ENCODE measurements at places on chromosomes 7 and 10.

DNA sequence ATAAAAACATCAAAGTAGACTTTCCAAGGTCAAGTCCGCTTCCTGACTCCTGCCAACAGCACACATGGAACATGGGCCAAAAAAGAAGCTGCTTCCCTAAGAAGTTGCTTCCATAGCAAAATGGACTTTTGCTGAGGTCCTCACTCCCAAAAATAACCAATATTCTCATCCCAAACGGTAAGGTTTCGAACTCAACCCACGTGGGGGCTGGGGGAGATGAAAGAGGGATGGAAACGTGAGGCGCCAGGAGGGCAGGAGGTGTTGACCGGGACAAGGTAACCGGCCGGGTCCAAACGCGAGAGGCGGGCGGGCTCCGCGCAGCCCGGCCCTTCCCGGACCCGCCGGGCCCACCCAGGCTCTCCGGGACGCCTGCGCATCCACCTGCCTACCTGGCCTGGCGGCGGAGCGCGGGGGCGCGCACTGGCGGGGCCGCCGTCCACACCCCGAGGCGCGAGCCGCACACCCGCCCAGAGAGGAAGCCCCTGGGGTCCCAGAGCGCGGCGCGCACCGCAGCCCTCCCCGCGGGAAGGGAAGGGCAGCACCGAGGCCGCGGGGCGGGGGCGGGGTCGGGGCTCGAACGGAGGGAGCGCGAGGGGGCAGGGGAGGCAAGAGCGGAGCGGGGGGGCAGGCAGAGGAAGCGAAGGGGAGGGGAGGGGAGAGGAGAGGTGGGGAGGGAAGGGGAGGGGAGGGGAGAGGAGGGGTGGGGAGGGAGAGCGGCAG, 742 bp downstream of the LMBR1 start:
- peak; percentile 1 for DNase-seq

DNA sequence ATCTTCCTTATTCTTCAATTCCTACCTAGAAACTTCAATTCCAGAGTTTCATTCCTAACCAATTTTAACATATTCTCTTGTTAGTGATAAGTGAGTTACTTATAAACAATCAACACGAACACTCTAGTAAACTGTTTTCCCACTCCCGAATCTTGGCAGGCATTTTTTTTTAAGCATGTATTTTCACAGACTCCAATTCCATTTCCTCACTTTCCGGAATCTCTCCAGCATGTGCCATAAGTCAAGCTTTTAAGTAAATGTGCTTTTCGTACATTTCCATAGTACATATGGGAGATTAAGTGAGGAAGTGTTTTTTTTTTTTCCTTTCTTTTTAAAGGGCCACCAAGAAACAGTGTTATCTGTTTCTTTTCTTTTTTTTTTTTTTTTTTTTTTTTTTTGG, 89.1 kb downstream of the FGFR2 start:
- DNase-seq, result no peak

GRCh38 chr10:71067098-71067740, 145.2 kb upstream of the UNC5B start:
- DNase-seq, result no peak

DNA sequence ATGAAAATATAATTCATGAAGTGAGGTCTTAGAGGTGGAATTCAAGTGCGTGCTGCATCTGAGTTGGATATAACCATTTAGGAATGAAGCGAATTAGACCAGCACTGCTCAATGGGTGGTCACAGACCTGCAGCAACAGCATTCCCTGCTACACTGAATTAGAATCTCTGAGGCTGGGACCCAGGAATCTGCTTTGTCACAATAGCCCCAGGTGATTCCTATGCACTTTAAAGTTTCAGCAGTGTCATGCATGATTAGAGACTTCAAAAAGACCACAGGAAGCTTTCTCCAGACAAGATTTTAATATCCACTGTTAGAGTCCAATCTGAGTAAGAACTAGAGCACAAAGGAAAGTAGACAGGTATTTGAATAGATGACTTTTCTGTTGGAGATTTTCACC, 352.8 kb upstream of the VSTM2A start:
- DNase-seq, result no peak

- DNase-seq, result no peak
Observed at GRCh38 chr7:124042826-124043225, 10.0 kb upstream of the TMEM229A start.

GRCh38 chr10:871951-872403, 59.5 kb downstream of the LARP4B start:
- no peak for DNase-seq

DNA sequence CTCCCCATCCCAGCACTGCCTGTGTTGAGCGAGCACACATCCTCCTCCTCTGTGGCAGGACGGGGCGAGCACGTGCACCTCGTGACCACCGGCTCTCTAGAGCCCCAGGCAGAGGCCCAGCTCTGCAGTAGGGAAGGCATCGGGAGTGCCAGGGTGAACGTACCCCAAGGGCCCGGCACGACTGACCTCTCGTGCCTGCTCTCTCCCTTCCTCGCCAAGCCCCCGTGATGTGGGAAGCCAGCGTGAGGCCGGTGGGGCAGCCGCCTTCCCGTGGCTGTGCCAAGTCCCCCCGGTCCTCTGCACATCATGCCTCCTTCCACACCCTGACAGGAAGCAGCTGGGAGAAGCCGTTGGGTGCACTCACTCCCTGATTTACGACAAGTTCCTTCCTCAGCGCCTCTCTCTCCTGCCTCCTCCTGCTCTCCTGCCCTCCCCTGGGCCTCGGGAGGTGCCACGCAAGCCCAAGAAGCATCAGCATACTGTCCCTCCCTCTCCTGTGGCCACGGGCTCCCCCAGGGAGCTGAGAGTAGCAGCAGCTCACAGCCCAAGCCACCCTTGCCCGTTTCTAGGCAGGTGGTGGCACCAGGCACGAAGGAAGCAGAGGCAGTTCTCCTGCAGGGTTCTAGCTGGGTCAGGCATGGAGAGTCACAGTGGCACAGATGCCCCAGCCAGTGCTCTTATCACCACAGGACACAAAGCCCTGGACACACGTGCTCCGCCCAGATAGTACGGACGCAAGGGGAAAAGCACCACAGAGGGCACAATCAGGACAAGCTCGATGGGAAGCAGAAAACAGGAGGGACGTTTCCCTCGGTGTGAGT, 47.0 kb downstream of the AMZ1 start:
- DNase-seq, result peak; percentile 8

GRCh38 chr7:67764289-67764688, 767.7 kb downstream of the TYW1 start:
- DNase-seq, result no peak

DNA sequence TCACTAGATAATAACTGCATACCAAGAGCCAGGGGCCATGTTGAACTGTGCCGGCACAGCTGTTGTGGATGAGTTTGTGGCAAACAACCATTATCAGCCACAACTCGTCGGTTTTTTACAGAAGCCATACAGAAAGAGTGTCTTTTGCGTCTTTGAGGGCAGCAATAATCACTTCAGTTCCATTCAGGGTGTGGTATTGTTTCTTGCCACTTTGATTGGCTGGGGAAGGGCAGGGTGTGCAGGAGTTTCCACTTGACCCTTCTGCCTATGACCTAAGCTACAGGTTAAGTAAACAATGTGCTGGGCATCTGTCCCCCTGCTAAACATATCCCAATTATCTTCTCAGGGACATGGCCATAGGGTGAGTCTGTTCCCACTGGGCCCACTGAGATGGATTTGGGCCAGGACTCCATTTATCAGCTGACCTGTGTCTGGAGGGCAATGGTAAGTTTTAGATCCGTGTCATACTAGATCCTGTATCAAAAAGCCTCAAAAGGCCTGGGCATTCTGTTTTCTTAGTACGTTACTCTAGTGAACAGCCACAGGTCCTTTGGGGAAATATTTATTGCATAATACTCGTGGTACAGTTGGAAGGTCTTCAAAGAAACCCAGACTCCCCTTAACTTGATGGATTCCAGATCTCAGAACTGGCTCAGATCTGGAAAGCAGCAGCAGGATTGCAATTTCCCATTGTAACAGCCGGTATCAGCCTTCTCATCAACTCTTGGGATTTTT, 15.9 kb downstream of the ZNF3 start:
- DNase-seq, result no peak

- DNase-seq, result no peak
Observed at GRCh38 chr10:84354623-84355022, 26.2 kb downstream of the CCSER2 start.

DNA sequence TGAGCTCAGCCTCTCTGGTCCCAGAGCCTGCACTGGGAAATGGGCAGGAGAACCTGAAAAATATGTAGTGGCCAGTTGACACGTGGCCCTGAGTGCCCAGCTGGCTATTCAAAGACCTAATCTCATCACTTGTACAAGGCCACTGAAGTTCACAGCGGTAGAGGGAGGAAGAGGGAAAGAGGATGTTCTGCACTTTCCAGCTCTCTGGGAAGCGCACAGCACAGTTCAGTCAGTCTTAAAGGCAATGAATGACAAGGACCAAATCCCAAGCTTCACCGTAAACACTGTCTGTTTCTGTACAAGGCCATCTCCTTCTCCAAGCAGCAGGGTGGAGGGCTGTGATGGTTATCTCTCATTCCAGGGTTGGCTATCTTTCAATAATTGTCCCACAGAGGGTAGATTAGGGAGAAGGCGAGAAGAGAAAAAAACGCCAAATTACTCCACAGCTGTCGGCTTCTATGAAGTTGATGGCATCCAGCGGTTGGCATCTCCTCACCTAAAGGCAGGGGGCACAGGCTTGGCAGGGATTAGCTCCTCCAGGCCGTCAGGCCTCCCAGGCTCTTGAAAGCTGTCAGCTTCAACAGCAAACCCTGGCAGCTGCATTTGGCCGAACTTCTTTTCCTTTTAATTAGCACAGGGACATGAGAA, 10.6 kb downstream of the SFMBT2 start:
- no peak for DNase-seq

- no peak for DNase-seq
Observed at GRCh38 chr7:149409895-149410294, 51.0 kb downstream of the ZNF777 start.

- DNase-seq, result no peak
Observed at GRCh38 chr10:89668386-89669071, 23.5 kb upstream of the PANK1 start.

- no peak for DNase-seq
Observed at GRCh38 chr10:84428711-84429110, 100.3 kb downstream of the CCSER2 start.

DNA sequence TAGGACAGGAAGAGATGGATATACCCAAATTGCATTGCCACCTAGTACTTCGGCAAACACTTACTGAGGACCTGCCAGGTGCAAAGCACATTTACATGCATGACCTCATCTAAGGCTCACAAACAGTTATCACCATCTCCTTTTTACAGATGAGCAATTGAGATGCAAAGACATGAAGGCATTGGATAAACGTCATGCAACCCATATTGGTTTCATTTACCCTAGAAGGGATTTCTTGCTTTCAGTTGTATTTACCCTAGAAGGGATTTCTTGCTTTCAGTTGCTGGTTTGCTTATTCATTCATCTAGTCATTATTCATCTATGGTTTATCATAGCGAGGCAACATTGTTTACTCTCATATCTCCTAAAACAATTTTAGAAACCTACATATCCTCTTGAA, 52.2 kb downstream of the STEAP1B start:
- no peak for DNase-seq

- DNase-seq, result no peak
Observed at GRCh38 chr7:70040970-70041766, 442.9 kb downstream of the AUTS2 start.

GRCh38 chr7:16055263-16055976, 365.9 kb downstream of the CRPPA start:
- DNase-seq, result no peak

DNA sequence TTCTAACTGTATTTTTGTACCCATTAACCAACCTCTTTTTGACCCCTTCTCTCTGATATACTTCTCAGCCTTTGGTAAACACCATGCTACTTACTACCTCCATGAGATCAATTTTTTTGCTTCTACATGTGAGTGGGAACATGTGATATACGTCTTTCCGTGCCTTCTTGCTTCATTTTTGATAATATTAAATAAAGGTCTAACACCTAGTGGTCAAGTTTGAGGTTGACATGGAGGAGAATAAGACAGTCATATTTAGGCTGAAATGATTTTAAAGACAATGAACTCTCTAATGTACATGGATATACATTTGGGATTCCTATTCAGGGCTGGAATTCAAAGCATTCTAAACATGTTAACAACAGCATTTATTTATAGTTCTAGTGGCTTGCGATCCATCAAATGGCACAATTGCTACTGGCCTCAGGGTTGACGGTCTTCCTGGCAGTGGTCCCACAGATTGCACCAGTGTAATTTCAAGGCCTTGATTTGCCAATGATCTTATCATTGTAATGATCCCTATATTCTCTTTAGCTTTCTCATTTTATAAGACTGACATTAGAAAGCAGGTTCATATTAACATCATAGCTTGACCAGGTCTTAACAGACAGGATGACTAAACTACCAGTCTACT, 315.9 kb upstream of the ETV1 start:
- no peak for DNase-seq

DNA sequence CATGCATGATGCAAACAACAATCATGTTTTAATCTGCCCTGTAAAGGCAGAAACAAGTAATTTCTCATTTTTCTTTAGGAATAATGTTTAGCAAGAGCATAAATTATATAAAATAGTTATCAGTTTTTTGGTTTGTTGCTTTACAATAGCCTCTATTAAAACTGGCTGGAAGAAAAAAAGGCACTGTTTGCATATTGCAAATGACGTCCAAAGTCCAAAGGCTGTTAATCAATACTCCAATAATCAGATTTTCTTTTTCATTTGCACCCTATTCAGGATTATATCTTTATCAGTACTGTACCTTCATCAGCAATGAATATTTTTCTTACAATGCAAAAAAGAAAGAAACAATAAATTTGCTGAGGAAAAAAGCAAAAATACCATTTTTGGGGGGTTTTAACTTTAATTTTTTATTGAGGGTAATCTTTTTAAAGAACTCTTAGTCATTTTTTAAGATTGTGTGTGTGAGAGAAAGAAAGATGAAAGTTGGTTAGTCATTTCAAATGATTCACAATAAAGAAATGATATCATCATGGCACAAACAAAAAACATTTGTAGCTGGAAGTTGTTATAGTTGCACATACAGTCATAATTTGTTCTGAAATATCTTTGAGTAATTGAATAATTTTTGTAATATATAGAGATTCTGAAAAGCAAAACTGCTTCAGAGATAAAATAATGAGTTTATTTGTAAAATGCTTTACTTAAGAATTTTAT, 44.4 kb upstream of the AKR1C2 start:
- no peak for DNase-seq

- no peak for DNase-seq
Observed at GRCh38 chr7:135980665-135981180, 3.6 kb upstream of the MTPN start.

DNA sequence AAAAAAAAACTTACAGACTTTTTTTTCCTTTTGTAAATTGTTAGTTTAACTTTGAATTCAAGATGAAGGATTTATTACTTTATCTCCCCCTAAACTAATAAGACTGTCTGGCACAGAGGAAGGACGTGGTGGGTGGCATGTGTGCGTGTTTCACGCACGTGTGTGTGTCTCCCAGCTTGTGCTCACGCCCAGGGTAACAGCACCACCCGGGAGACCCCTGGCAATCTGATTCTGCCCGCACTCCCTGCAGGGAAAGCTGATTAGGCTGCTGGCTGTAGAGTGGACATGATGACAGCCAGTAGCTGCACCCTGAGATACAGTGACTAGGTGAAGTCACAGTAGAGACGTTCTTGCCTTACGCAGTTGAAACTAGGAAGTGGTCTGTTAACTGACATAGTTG, 25.3 kb downstream of the WIPI2 start:
- no peak for DNase-seq
